NCI-H2107 (cell line): ENCODE measurements at places on chromosomes 12 and 14.

- no peak for DNase-seq
Observed at GRCh38 chr12:27975222-27976136, 2.9 kb upstream of the PTHLH start.

GRCh38 chr14:86838363-86838762 lies 1154.6 kb downstream of the GALC start:
- no peak for DNase-seq

DNA sequence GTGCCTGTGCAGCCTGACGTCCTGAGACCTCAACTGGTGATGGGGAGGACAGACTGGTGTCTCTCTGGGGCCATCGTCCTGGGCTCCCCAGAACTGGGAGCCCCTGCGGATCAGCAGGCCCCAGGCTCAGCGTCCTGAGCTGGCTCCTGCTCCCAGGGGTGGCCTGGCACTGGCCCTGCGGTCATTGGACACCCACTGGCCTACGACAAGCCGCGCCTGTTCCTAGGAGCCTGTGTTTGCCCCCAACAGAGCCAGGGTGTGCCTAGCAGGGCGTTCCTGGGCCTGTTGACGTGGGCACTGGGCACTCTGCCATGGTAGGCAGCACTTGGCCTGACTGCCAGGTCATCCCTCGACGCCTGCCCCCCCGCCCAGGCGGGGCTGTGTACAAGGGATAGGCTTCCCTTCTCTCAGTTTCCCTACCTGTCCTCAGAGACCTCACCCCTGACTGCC lies 8.4 kb downstream of the ADSS1 start:
- no peak for DNase-seq

DNA sequence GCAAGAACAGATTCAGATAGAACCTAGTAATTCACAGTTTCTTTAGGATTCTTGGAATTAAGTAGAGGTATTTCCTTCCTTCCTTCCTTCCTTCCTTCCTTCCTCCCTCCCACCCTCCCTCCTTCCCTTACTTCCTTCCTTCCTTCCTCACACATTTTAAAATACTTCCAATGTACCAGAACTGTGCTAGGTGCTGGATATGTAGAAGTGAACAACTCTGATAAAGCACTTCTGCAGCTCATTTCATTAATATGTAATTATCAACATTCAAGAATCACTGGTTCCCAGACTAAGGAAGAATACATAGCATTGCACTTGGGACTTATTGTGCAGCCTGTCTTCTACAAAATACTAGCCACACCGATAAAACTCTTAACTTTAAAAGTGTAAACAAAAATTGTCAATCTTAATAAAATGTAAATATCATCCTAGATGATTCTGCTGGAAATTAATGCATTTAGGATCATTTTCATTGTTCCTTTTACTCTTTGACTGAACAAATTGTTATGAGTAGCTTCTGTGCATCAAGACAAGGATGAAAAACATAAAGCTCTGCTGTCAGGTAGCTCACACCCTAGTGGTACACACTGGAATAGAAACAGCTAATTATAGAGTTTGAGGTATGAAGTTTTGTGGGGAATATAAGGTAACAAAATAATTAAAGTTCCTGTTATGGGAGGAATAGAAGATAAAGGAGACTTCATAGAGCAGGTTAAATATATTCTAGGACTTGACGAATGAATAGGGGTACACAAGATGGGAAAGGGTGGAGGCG lies 99.9 kb upstream of the MYF6 start:
- no peak for DNase-seq

- DNase-seq = no peak
Observed at GRCh38 chr14:88852632-88853031, 28.2 kb downstream of the TTC8 start.
